ENCODE measurements at places on chromosomes 5 and 9.

DNA sequence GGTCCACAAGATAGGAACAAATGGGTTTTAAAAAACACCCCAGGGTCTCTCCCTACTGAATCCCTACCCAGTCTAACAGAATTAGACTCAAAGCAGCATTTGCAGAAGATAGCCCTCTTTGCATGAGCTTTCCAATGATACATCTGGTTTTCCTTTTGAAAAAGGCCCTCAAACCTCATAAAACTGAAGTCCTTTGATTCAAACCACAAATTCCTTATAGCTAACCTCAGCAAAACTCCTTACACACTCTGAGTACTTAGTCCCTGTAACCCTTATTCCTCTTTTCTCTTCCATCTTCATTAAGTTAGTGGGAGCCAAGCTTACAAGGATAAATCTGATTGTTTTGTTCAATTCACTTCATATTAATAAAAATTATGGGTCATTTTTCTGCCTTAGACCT, 90.5 kb upstream of the TNC start:
- no peak for DNase-seq

GRCh38 chr5:141172381-141173204, at the start of gene PCDHB7:
Gene PCDHB7 (plus strand): TSS chr5:141172644. CDS start chr5:141172836, 192 bp downstream.
- DNase-seq, result no peak

DNA sequence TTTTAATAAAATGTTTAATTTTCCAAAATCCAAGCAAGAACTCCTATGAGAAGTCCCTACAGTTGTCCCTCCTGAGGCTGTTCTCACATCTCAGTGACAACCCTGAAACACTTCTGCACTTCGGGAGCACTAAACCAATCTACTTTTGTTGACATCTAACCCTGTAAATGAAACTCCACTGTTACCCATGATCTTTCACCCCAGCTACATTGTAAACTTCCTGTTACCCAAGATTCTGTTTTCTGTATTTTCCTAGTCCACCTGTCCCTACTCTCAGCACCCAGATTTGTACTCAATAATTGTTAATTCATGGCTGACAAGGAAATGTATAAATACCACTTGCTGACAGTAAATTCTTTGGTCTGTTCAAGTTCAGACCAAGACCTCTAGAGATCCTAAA, 153.7 kb downstream of the NR2F1-AS1 start:
- DNase-seq, result no peak

DNA sequence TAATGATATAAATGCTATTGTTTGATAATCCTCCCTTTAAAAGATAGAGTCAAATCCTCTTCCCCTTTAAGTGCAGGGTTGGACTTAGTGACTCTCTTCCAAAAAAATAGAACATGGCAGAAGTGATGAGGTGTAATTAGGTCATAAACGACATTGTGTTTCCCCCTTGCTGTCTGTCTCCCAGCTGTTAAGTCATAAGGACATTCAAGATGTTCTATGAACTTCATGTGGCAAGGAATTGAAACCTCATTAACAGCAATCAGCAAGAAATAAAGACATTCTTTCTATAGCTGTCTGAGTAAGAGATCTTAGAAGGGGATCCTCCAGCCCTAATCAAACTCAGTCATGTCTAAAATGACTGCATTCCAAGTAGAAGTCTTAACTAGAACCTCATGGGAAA, 3.3 kb upstream of the SLC25A46 start:
- no peak for DNase-seq
